ENCODE measurements at places on chromosomes 5 and 9. TPM values are rescaled to one million over a fixed set of nuclear protein-coding genes. Genes with fewer than 3 reads are reported as not detected.

DNA sequence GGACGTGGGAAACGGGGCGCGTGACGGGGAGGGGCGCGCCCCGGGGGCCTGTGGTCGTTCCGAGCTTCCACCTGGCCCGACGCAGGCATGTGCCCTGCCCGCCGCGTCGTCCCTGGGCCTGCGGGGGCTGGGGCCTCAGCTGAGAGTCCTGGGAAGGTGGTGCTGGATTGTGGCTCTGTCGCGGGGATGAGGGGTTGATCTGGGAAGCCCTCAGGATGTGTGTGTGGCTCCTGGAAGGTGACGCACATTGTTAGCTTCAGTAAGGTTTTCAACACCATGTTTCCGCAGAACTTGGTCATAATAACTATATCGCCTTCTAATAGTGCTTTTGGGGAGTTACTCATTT is 589.1 kb downstream of the MTRR start:
- no peaks in the 10 kb centered on the region for H3K4me1 ChIP-seq
- no peaks in the 10 kb centered on the region for H3K36me3 ChIP-seq

DNA sequence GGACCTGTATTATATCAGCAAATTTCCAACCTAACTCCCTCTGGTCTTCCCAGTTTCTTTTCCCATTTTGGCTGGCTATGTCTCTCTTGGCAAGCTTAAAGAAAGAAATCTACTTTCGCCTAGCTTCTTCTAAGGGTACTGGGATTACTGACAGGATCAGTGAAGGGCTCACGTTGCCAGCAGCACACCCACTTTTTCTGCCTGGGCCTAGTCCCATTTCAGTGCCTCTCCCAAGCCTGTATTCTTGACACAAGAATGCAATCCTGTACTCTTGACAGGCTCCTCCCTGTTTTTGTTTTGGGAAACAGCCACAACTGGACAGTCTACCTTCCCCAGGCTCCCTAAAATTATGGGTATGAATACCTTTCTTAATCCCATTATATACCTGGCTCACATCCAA is 170.5 kb downstream of the EPB41L4A start:
- peak overlapping the region; percentile 72 for H3K27ac ChIP-seq
- H3K36me3 ChIP-seq = peaks cover 7% of the 10 kb centered on the region
- H3K4me3 ChIP-seq = no peak overlapping the region
- DNase-seq = no peak
- H3K4me1 ChIP-seq = peaks cover 36% of the 10 kb centered on the region
- H3K27me3 ChIP-seq = no peaks in the 10 kb centered on the region

DNA sequence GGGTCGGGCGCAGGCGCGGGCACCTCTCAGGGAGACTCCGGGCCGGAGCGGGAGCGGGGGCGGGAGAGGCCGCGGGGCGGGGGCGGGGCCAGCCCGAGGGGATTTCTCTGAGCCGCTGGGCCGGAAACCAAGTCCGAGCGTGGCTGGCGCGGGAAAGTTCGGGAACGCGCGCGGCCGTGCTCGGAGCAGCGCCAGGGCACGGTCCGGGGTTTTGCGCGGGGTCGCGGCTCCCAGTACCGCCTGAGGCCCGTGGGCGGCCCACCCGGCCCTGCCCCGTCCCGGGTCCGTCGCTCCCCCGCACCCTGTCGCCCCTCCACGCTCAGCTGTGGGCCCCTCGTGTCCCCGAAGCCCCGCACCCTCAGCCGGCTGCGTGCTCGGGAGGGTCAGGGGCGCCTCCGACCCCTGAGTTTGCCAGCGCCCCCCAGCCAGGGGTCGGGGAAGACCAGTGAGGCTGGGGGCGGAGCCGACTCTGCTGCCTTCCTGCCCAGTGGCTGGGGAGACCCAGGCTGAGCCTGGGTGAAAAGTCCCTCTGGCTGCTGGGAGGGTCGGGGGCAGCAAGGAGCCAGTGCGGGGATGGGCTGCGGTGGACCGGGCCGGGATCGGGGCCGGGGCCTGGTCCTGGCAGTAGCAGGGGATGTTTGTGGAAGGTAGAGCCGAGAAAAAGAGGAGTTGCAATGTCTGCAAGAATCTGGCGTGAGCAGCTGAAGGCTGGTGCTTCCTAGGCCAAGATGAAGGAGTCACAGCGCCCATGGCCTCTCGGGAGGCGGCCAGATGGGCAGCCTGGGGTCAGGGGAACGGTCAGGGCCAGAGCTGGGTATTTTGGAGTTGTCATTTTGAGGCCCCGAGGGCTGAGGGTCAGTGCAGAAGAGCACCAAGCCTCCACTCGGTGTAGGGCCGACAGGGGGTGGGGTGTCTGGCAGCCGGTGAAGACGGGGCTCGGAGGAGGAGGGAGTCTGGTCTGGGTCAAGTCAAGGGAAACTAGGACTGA is 588 bp downstream of the TRAF2 start:
- H3K4me1 ChIP-seq = peaks cover 8% of the 10 kb centered on the region
- H3K36me3 ChIP-seq = no peaks in the 10 kb centered on the region
- H3K27ac ChIP-seq = peak overlapping the region; percentile 76

GRCh38 chr9:132152231-132152630 is 9.6 kb upstream of the NTNG2 start:
- DNase-seq = no peak
- no peaks in the 10 kb centered on the region for H3K36me3 ChIP-seq
- no peak overlapping the region for H3K4me3 ChIP-seq
- peaks cover 80% of the 10 kb centered on the region for H3K27me3 ChIP-seq
- peaks cover 2% of the 10 kb centered on the region for H3K4me1 ChIP-seq
- H3K27ac ChIP-seq = no peak overlapping the region

GRCh38 chr5:64838803-64839202 is 70.1 kb downstream of the CWC27 start:
- peaks cover 20% of the 10 kb centered on the region for H3K36me3 ChIP-seq
- peaks cover 22% of the 10 kb centered on the region for H3K4me1 ChIP-seq
- H3K4me3 ChIP-seq = no peak overlapping the region
- DNase-seq = no peak

- no peaks in the 10 kb centered on the region for H3K36me3 ChIP-seq
- no peaks in the 10 kb centered on the region for H3K27me3 ChIP-seq
- peak overlapping the region; percentile 91 for H3K27ac ChIP-seq
- DNase-seq = no peak
- no peak overlapping the region for H3K4me3 ChIP-seq
- H3K4me1 ChIP-seq = peaks cover 16% of the 10 kb centered on the region
These were observed 29.6 kb upstream of the BOD1 start for GRCh38 chr5:173645890-173646574.

The AHRR gene
- total RNA-seq = 10.7 TPM

The BTNL9 gene
- total RNA-seq = 0.18 TPM

The PCDHAC2 gene
- 12.1 TPM for total RNA-seq

All from mesothelial cell of epicardium (in vitro differentiated cells).